ENCODE measurements at places on chromosomes 13 and 19. TPM values are rescaled to one million over a fixed set of nuclear protein-coding genes. Genes with fewer than 3 reads are reported as not detected.

Gene ZNF587
- 54.2 TPM for total RNA-seq

DNA sequence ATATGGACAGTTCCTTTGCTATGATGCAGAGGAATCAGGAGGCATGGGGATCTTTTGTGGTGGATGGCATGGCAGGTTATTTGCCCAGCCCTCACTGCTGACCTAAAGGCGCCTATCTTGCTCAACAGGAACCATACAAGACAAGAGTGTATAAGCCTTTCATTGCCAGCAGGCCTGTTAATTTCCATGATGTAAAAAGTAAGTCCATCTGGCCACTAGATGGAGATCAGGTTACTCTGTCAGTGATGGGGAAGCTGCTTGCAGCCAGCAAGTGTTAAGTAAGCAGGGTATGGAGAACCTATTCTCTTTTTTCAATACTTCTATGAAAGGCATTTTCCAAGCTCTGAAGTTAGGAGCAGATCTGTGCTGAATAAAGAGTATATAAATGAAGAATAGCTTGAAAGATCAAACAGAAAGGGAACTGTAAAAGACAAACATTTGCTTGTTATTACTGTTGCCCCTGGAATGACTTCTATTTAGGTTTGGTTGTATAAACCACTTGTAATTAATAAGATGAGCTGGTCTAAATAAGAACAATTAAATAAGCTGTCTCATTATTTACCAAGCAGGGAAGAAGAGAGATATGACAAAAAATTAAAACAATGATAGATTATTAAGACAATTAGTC lies 210.9 kb downstream of the RGCC start:
- peak; percentile 38 for DNase-seq

GRCh38 chr13:27504868-27505194 lies 54.5 kb upstream of the MTIF3 start:
- no peak for DNase-seq

Gene PODNL1
- 0.55 TPM for total RNA-seq

DNA sequence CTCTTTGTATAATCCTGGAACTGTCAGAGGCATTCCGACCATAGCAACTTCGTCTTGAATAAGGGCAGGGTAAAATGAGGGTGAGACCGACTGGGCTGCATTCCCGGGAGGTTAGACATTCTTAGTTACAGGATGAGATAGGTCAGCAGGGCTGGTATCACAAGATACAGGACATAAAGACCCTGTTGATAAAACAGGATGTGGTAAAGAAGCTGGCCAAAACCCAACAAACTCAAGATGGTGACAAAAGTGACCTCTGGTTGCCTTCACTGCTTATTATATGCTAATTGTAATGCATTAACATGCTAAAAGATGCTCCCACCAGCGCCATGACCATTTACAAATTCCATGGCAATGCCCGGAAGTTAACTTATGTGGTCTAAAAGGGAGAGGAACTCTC lies 27.7 kb upstream of the MBNL2 start:
- DNase-seq: no peak

DNA sequence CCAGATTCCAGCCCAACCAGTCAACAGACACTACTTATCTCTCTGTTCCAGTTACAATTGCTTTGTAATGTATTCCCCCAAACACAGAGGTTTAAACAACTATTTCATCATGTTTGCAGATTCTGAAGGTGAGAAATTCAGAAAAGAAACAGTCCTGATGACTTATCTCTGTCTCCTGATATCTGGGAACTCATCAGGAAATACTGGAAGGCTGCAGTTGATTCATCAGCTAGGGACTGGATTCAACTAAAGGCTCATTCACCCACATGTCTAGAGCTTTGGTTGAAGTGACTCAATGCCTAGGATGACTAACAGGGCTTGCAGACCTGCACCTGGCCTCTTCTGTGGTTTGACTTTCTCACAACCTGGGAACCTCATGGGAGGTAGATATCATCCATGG lies 56.6 kb upstream of the GPC6 start:
- no peak for DNase-seq

Gene CASP14
- not detected for total RNA-seq

DNA sequence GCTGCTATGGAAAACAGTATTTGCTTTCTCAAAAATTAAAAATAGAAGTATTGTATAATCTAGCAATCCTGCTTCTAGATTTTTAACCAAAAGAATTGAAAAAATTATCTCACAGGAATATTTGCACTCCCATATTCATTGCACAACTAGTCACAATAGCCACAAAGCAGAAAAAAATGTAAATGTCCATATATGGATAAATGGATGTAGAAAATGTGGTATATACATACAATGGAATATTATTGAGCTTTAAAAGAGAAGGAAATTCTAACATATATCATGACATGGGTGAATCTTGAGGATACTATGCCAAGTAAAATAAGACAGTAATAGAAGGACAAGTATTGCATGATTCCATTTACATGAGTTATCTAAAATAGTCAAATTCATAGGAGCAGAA lies 2753.0 kb downstream of the PCDH9 start:
- no peak for DNase-seq

- no peak for DNase-seq
Measured at GRCh38 chr13:34730961-34731360, 211.1 kb upstream of the NBEA start.

DNA sequence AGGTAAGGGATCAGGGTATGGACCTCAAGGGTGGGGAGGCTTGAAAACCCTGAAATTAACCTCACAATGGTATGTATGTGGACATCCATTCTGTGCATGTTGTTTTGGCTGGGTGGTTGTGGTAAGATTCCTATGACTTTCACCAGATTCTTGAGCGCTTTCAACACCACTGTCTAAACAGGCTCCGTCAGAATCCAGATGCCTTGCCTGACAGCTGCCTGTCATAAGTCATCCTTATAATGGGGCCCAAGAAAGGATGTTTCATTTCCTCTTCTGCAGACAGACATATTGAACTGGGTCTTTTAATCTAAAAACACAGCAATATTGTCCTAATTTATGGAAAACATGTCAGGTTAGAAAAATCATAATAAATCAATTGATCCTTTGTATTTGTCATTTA lies 41.3 kb downstream of the ALOX5AP start:
- DNase-seq: no peak

- no peak for DNase-seq
Measured at GRCh38 chr19:55442372-55442961, 633 bp downstream of the SHISA7 start.

DNA sequence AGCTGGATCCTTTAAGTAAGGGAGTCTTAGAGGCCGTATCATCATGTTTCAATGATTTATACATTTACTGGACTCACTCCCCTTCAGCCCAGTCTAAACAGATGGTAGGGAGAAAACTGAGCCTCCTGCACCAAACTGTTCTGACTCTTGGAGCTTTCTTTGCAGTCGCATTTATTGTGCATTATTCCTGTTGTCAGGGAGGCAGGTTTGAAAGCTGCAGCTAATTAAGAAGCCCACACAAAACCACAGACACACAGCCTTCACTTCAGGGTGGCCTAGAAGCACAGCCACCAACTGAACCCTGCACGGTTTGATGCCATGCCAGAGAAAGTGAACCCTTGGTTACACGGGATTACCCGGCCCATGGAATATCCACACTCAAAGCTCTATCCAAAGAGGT lies 911.0 kb downstream of the UQCRFS1 start:
- no peak for DNase-seq

DNA sequence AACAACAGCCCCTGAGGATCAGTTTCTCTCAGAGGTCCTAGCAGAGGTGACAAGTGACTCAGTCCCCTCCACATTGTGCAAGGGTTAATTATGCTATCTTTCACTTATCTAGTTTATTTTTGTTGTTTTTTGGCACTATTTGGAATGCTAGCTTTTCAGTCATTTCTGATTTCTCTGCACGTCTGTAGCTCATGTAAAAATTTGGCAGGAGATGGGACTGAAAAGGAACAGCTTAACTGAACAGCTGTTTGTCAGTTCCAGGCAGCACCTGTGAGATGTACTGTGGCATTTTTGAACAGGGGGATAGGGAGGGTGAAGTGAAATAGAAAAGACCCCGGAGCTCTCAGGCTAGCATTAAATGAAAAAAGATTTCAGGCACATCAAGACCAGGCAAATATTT lies 313.5 kb downstream of the SUCLA2 start:
- no peak for DNase-seq

DNA sequence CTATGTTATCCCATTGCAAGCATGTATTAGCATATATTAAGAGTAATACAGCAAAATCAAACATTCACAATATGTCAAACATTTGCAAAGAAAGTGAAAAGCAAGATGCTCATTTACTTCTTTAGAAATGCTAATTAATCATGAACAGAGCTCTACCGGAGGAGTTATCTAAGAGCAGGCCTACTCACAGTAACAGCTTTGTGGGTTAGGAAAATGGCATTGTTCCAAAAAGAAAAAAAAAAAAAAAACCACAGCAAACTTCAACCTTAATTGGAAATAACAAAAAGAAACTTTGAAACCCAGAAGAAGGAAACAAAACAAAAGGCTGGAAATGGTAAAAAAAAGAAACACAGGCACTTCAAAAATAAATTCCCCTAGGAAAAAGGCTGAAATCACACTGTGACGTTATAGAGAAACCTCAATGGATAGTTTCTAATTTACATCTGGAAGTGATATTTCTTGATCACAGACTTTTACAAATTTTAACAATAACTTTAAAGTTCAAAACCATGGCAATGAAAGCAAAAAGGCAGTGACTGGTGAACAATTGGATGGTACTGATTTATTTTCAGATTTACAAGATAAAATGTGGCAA lies 1236.8 kb upstream of the SPRY2 start:
- DNase-seq: no peak

GRCh38 chr19:48120505-48120904 lies 9.9 kb upstream of the PLA2G4C start:
- DNase-seq: no peak

- no peak for DNase-seq
Measured at GRCh38 chr13:90232291-90232690, 1115.2 kb upstream of the MIR17HG start.

- no peak for DNase-seq
Measured at GRCh38 chr19:318509-318774, 26.2 kb downstream of the MIER2 start.

Gene MED4
- 38.4 TPM for total RNA-seq

Gene ZNF440
- total RNA-seq: 139 TPM
